ENCODE measurements at places on chromosomes 6 and 20. TPM values are rescaled to one million over a fixed set of nuclear protein-coding genes. Genes with fewer than 3 reads are reported as not detected.

SPACA1 gene
- not detected for total RNA-seq

KCNK15 gene
- total RNA-seq = not detected

TULP1 gene
- not detected for total RNA-seq

MYLK2 gene
- total RNA-seq = not detected

GSTA3 gene
- total RNA-seq = not detected

TSPYL4 gene
- 35.9 TPM for total RNA-seq

SYNDIG1 gene
- not detected for total RNA-seq

SLCO4A1 gene
- 0.92 TPM for total RNA-seq

LIN28B gene
- total RNA-seq = not detected

HAO1 gene
- not detected for total RNA-seq

PRICKLE4 gene
- 0.61 TPM for total RNA-seq

NNAT gene
- total RNA-seq = not detected

All from naive thymus-derived CD4-positive, alpha-beta T cell (primary cell).